Omental fat pad (tissue), 4 donors: ENCODE measurements at places on chromosomes 2 and 18.

GRCh38 chr18:2655954-2656236 lies 369 bp downstream of the SMCHD1 start:
- DNase-seq = no peak

DNA sequence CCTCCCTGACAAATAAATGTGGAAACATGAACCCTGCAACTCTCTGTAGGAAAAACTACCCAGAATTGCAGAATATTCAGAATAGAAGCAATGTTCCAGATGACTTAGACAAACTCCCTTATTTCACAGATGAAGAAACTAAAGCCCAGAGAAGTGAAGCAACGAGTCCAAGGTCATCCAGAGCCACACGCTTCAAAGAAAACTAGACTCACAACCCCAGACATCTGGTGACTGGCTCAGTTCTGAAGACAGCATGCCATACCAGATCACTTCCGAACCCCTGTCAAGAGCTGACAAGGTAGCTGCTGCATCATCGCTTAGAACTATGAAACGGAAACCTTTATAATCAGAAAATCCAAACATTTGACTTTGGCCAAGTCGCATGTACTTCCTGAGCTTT lies 101.3 kb downstream of the PID1 start:
- DNase-seq = no peak

- no peak for DNase-seq
Observed at GRCh38 chr2:37459095-37459981, 114.9 kb downstream of the QPCT start.

DNA sequence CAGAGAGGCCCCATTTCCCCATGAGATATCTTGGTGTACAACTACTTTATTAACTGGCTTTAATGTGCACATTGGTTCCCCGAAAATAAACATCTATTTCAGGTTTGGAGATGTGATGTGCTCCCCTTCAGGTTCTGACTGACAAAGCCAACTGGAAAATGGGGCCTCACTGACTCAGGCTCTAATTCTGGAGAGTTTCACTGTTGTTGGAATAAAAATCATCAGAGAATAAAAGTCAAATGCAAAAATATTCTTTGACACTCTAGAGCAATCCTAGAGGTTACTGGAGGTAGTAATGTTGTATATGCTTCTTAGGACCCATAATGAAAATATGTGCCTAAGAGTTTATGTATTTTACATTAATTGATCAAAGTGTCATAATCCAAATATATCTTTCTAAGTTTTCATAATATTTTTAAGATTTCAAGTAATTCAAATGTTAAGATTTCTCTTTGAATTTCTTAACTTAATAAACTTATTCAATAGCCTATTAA lies 189.9 kb upstream of the COL3A1 start:
- DNase-seq = no peak

DNA sequence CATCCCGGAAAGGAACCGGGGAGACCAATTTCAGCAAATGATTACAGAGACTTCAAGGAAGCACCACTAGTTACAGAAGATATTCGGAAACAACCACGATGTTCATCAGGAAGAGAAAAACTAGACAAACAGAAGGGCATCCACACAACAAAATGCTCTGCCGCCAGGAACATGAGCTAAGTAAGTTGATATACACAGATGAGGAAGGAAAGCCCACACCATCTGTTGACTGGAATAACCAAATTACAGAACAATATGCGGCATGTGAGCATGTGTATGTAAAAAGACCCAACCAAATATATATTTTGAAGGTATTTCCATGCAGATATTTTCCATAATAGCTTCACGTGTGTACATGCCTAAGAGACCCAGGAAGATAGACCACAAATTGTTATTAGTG lies 47.0 kb downstream of the ACKR3 start:
- no peak for DNase-seq

GRCh38 chr18:70385474-70385873 lies 96.6 kb downstream of the SOCS6 start:
- no peak for DNase-seq

DNA sequence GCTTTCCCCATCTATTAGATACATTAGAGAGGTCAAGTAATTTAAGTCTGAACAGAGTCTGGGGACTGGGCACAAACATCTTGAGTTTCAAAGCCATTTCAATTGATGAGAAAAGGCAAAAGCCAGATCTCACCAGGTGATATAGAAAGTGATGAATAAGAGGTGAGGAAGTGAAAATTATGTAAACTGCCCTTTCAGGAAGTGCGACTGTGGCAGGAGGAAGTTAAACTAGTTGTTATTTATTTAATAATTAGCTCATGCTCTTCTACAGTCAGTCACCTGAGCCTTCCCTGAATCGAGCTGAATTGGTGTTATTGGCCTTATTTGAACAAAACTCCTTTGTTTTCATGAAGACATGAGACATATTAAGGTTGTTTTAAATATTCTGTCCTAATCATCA lies 115.1 kb downstream of the CDH20 start:
- DNase-seq = no peak

- DNase-seq = no peak
Observed at GRCh38 chr2:222982010-222982908, 69.7 kb upstream of the KCNE4 start.

- DNase-seq = peak; percentile 82
Observed at GRCh38 chr18:3451183-3451988, 1.4 kb downstream of the TGIF1 start.

- DNase-seq = no peak
Observed at GRCh38 chr18:63763831-63764600, 11.2 kb upstream of the SERPINB7 start.

GRCh38 chr18:76875390-76876325 lies 53.3 kb downstream of the ZNF236 start:
- no peak for DNase-seq

GRCh38 chr2:220646424-220646823 lies 925.7 kb downstream of the EPHA4 start:
- DNase-seq = no peak

DNA sequence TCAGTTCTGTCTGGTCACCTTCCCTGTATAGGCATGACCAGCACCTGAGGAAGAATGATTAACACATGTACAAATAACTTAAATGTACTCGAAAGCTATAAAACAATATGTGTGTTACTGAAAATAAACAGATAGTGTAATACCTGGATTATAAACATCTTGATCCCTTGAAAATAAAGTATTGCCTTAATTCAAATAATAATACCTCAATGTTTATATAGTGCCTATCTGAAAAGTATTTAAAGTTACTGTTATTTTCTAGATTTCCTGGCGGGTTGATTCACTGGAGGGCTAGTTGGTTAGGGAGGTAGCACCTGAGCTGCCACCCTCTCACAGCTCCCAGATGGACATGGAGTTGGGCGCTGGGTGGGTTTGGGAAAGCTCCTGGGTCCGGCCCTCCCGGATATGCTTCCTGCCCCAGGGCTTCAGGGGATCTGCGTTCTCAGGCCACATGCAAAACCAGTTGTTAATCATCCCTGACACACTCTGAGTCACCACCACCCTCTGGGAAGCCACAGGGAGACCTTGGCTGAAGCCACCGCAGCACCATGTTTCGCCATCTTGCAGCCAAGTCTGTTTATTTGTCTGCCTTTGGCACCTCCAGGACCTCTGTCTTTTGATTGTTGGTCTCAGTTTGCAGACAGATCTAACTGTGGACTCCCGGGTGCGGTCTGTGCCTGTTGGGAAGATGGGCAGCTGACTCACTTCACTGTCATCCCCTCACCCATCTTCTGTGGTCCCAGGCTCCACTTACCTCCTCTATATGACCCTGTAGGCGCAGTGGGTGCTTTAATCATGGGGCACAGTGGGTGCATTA lies 35.3 kb downstream of the RAB31 start:
- no peak for DNase-seq

DNA sequence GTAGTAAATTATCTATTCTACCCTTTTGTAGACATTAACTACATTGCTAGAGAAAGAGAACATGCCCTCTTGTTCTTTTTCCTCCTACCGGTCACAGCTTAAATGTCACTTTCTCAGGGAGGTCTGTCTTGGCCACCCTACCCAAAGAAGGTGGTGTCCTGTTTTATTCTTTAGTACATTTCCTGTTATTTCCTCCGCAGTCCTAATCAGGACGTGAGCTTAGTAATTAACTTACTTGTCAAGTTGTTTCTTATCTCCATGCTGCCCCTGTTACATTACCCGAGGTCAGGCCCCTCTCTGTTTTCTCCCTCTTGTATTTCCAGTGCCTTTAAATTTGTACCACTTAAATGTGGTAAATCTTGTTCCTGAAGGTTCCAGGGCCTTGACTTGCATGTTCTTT lies 73.7 kb upstream of the RMDN2 start:
- no peak for DNase-seq

DNA sequence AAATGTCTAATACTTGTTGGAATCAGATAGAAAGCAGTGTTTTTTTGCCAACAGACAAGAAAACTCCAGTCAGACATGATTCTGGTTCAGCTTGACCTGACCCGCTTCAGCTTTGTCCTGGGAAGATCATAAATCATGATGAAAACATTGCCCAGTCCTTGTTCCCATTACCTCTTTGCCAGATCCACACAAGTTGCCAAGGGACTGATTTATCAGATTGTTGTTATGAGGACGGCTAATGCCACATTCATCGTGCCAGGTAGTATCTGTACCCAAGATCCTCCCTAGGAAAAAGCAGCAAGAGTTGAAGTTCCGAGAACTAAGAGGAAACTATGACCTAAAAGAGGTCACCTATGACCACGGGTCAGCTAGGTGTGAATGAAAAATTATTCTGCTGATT lies 39.0 kb downstream of the SLC40A1 start:
- no peak for DNase-seq

- no peak for DNase-seq
Observed at GRCh38 chr2:207434306-207434705, 95.5 kb upstream of the CREB1 start.

- no peak for DNase-seq
Observed at GRCh38 chr18:46013484-46014189, 46.5 kb upstream of the EPG5 start.

GRCh38 chr18:36830158-36830495 lies 1.2 kb downstream of the KIAA1328 start:
- DNase-seq = no peak

GRCh38 chr2:120228503-120228902 lies 5.3 kb upstream of the TMEM185B start:
- no peak for DNase-seq

GRCh38 chr18:75785206-75785605 lies 357.7 kb upstream of the SMIM21 start:
- no peak for DNase-seq

- no peak for DNase-seq
Observed at GRCh38 chr18:58772161-58772560, 92.5 kb upstream of the ZNF532 start.

GRCh38 chr2:14975381-14975780 lies 342.9 kb downstream of the LRATD1 start:
- DNase-seq = no peak

DNA sequence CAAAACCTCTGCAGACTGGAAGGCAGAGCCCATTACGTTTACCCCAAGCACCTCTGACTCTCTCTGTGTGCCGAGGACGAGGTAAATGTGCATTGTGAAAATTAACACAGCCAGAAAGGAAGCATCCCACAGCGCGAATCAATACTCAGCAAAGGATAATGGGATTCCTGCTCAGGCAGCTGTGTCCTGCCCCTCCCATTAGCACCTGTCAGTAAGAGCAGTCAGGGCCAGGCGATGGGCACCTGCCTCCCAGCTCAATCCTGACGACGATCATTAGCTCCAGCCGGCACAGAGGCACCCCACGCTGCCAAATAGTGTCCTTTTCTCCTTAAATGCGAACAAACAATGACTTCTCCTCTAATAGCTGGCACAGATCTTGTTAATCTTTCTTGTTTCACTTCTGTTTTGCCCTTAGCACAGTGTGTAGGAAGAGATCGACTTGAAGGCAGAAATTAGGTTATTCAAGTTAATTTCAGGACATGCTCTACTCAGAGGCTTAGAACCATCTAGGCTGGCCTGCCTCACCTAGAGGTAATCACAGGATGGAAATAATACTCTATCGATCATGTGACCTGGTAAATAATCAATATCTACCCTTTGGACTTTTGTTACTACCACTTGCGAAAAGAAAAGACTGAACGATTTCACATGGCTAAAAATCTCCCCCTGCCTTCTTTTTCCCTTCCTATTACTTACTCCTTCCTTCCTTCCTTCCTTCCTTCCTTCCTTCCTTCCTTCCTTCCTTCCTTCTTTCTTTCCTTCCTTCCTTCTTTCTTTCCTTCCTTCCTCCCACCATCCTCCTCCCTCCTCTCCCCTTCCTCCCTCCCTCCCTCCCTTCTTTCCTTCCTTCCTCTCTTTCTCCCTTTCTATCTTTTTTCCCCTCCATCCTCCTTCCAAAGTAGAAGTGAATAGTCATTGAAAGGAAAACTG lies 487.9 kb upstream of the ID2 start:
- DNase-seq = no peak

DNA sequence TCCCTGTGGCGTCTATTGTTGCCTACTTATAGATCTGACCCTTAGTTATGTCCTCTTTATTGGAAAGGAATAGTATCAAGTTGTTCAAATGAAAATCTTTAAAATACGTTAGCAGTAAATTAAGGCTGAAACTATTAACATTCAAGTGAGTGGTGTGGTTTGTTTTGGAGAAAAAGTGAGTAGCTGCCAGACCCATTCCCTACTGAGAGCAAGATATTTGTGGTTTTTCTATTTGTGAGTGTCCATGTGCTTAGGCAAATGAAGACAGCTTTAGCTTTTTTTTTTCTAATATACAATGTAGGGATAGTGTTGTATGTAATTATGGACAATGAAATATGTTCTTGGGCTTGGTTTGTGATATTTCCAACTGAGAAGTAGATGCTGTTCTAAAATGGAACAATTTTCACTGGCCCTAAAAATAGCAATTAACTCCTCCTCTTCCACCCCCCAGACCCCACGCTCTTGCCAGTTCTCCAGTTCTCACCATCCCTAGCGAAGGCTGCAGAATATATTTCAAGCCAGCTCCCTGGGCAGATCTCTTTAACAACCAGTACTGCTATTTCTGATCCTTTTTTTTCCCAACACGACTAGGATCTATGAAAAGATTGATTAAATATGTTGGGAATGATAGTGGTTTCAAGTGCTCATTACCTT lies 83.1 kb downstream of the CCDC85A start:
- DNase-seq = no peak

DNA sequence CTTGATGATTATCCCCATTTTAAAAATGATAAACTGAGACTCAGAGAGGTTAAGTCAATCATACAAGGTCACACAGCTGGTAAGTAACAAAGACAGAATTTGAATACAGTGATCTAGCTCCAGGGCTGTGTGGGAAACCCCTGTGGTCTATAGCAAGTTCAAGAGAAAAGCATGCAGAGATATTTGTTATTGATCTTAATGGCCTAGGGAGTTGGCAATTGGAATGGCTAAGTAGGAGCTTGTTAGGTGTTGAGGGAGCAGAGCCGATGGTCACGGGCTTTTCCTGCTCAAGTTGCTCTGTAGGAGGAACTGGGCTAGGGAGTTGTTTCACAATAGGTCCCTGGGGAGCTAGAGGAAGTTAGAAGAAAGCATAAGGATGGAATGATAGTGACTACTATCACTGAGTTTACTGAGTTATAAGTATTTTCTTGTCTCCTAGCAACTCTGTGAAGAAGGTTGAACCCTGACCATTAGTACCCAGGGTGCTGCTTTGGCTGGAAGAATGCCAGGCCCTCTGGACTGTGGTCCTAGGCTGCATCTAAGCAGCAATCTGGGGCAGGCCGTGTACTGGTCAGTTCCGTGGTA lies 30.0 kb downstream of the RNF125 start:
- no peak for DNase-seq
